ENCODE measurements at places on chromosomes 4 and X.

- DNase-seq = no peak
Measured at GRCh38 chr4:57854748-57855147, 744.6 kb upstream of the IGFBP7 start.

GRCh38 chr4:125849869-125850268 is 535.1 kb downstream of the FAT4 start:
- DNase-seq = no peak

DNA sequence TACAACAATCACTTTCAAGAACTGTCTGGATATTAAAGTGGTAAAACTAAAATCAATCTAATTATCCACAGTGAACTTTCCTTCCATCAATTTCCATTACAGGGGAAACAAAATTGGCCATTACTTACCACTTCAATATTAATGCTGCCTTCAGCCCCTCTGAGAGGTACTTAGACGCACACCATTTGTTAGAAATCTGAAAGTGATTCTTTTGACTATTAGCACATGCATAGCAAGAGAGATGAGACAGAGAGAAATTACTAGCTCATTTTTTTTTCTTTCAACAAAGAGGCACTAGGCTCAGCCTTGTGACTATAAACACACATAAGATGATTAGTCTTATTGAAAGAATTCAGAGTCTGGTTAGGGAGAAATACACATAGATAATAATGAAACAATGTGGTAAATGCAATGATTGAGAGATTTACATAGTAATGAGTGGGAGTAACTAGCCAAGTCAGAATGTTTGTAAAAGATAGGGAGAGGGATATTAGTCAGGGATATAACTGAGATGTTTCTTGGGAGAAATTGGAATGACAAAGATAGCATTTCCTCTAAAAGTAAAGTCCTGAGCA is 93.3 kb downstream of the YIPF7 start:
- DNase-seq = no peak

DNA sequence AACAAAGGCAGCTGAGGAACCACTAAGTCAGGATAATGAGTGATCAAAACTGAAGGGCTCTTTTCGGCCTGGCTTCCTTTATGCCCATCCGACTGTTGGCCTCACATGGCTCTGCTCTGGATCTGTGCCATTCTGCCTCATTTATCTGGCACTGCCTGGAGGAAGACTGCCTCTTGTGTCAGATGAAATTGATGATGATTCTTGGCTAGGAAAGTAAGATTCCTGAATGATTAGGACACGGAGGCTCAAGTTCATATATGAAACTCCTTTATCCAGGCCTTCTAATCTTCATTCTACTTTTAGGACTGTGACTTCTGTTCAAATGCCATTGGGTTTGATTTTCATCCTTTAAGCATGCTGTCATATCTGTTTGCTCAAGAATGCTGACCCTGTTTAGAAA is 475.4 kb upstream of the RPS6KA3 start:
- DNase-seq = no peak

GRCh38 chr4:81757691-81758090 is 286.0 kb upstream of the RASGEF1B start:
- DNase-seq = no peak

GRCh38 chr4:174086829-174087799 is 196.4 kb downstream of the FBXO8 start:
- no peak for DNase-seq

GRCh38 chr4:89290727-89291516 is 16.7 kb downstream of the GPRIN3 start:
- no peak for DNase-seq

GRCh38 chr4:138919094-138919936 is 96.3 kb upstream of the NOCT start:
- DNase-seq = peak; percentile 27

GRCh38 chr4:24820541-24820940 is 25.2 kb downstream of the SOD3 start:
- DNase-seq = no peak

- no peak for DNase-seq
Measured at GRCh38 chr4:48898733-48899431, 7.7 kb downstream of the OCIAD2 start.

GRCh38 chr4:6723851-6724250 is 7.9 kb downstream of the BLOC1S4 start:
- no peak for DNase-seq

GRCh38 chr4:95472534-95472933 is 76.2 kb downstream of the UNC5C start:
- DNase-seq = no peak

GRCh38 chrX:48715072-48715471 is 18.5 kb downstream of the SUV39H1 start:
- no peak for DNase-seq

DNA sequence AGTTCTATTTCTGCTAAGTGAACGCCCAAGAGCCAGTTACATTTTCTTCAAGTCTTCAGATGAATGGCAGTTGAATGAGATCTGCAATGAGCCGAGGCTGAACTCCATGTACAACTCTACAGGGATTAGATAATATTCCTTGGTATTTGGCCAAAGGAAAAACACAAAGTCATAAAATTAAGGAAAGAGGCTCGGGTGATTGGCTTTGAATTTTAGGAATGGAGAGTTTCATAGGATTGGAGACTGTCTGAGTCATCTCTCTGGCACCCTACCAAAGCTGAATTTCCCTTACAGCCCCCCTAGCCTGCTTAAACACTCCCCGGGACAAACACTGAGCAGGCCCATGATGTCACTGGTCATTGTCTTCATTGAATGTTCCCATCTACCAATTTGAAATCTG is 188.0 kb upstream of the C1QTNF7 start:
- no peak for DNase-seq

GRCh38 chrX:19840899-19841648 is 46.3 kb downstream of the SH3KBP1 start:
- DNase-seq = no peak

DNA sequence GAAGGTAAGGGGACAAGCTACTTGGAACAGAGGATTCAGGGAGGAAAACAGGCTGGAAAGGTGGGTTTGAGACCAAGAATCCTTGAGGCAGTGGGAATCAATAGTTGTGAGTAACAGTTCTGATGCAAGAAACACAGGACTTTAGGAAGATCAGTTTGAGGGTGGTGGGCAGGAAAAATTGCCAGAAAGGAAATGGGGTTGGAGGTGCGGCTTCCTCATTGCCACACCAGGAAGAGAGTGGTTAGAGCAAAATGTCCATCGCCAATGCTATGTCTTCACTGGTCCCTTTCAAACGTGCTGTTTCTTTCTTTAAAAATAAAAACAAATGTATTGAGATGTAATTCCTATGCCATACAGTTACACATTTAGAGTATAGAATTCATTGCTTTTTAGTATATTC is 57.1 kb upstream of the NOCT start:
- no peak for DNase-seq

DNA sequence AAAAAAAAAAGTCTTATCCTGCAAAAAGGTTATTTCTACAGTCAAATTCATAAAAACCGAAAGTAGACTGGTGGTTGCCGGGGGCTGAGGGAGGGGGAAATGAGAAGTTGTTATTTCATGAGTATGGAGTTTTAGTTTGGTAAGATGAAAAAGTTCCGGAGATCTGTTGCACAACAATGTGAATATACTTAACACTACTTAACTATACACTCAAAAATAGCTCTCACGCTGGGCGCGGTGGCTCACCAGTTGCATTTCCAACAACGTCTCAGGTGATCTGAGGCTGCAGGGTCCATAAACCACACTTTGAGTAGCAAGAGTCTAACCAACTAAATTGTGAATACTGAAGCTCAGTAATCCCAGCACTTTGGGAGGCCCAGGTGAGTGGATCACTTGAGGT is 52.4 kb downstream of the ANOS1 start:
- no peak for DNase-seq

GRCh38 chr4:64727960-64728359 is 318.7 kb upstream of the TECRL start:
- no peak for DNase-seq

DNA sequence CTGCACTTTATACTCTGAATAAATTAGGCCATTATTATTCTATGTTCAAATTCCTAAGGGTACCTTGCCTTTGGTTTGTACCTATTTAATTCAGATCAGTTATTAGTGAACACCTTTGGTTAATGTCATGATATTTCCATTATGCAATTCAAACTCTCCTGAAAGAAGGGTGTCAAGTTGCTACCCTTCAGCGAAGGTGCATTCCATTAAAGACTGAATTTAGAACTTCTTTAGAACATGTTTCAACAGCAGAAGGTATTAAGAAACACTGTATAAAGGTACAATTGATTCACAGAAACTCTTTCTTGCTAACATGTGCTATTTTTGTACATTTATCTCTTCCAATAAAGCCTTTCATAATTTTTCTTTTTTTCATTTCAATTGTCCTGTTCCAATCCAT is 1545.4 kb upstream of the PCDH10 start:
- DNase-seq = no peak

- peak; percentile 29 for DNase-seq
Measured at GRCh38 chr4:87026800-87027495, 92.1 kb downstream of the AFF1 start.

GRCh38 chrX:77668391-77669237 is 117.4 kb downstream of the ATRX start:
- no peak for DNase-seq

DNA sequence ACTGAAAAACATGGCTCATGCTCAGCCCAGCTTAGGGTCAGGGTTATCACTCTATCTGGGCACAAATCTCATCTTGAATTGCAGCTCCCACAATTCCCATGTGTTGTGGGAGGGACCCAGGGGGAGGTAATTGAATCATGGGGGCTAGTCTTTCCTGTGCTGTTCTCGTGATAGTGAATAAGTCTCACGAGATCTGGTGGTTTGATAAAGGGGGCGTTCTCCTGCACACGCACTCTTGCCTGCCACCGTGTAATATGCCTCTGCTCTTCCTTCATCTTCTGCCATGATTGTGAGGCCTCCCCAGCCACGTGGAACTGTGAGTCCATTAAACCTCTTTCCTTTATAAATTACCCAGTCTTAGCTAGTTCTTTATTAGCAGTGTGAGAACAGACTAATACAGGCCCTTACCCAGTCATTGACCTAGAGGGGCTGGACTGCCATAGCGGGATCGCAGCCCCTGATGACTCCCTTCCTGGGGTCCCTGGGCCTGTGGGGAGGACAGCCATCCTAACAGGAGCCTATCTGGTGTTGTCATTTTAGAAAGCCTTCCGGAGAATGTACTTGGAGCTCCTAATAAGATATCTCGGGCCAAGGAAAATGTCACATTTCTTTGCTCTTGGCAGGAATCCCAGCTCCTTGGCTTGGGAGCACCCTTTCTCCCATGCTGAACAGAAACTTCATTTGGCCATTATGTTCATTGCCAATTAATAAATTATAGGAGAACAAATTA is 112.6 kb downstream of the PHKA2 start:
- no peak for DNase-seq

GRCh38 chr4:38703635-38704034 is 39.6 kb downstream of the KLF3 start:
- no peak for DNase-seq

DNA sequence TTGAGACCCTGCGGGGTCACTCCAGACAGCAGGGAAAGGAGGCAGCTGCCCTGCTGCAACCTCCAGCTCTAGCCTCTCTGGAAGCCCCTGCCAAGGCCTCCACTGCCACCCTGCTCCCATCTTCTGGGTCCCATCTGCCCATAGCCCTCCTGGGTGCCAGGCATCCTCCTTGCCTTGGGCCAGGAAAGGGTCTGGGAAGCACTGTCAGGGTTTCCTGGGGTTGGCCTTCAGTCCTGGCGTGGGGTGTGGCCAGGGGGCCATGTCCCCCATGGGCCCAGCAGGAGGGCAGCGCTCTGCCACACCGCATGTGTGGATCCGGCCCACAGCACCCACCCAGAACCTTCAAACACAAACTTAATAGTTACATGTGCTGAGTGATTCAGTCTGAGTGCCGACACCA is 3.4 kb upstream of the CPLX1 start:
- DNase-seq = no peak

- no peak for DNase-seq
Measured at GRCh38 chr4:105641845-105642244, 66.6 kb downstream of the INTS12 start.

- no peak for DNase-seq
Measured at GRCh38 chr4:112327965-112328733, 31.0 kb downstream of the ALPK1 start.

- DNase-seq = no peak
Measured at GRCh38 chrX:152600853-152601633, 36.7 kb upstream of the GABRQ start.

DNA sequence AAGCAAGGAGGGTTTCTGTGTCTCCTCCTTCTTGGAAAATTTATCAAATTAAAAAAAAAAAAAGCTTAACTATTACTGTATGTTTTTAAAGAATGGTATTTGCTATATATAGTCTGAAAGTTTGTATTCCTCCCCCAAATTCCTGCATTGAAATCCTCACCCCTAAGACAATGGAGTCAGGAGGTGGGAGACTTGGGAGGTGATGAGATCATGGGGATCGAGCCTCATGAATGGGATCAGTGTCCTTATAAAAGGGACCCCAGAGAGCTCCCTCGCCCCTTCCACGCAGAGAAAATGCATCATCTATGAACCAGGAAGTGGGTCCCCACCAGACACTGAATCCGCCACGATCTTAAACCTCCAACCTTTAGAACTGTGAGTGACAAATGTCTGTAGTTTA is 50.1 kb downstream of the DHRSX start:
- DNase-seq = no peak

- DNase-seq = no peak
Measured at GRCh38 chr4:81527115-81527514, 55.4 kb upstream of the RASGEF1B start.

GRCh38 chr4:137212601-137213000 is 319.7 kb downstream of the PCDH18 start:
- no peak for DNase-seq

DNA sequence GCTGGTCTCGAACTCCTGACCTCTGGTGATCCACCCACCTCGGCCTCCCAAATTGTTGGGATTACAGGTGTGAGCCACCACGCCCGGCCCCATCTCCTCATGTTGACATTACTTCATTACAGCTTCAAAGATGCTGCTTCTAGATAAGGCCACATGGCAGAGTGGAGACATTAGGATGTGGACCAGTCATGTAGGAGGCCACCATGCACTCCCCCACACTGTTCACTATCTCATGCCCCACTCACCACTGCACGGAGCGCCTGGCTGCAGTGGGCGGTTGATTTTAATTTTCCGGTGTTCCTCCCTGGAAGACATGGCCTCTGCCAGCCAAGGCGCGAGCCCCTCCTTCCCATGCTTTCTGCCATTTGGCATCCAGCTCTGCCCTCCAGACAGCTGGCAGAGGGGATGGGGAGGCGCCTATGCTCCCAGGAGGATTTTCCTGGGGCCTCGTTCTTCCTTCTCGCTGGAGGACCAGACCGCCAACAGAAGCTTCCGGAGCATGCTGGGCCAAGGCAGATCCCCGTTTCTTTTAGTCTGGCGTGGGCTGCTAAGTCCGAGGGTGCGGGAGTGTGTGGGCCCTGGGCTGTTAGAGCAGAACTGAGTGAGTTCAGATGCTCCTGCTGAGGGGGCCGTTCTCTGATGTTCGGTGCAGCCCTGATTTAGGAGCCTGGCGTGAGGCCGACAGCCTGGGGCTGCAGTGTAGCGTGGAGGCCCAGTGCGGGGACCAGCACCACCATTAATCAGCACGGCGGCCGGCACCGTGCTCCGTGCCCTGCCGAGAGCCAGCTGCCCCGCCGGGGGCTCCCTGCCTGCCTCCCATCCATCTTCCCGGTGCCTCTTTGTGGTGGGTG is 93.1 kb downstream of the SORCS2 start:
- no peak for DNase-seq
